Effector CD4-positive, alpha-beta T cell (primary cell): ENCODE measurements at places on chromosomes 1 and 21.

DNA sequence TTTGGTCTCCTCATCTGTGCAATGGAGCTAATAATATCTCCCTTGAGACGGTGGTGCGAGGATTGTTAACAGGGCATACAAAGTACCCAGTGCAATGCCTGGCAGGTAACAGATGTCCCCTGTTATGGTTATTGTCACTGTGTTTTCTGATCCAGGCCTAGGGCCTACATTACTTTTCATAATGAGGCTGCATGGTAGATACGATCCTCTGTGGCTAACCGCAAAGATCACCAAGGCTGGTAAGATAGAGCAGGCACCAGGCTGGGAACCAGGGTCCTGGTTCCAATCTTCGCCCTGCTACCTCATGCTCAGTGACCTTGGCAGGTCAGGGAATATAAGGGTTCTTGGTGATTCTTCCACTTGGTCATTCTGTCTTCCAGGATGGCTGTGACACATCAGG is 22.7 kb downstream of the KCNA2 start:
- DNase-seq = no peak

DNA sequence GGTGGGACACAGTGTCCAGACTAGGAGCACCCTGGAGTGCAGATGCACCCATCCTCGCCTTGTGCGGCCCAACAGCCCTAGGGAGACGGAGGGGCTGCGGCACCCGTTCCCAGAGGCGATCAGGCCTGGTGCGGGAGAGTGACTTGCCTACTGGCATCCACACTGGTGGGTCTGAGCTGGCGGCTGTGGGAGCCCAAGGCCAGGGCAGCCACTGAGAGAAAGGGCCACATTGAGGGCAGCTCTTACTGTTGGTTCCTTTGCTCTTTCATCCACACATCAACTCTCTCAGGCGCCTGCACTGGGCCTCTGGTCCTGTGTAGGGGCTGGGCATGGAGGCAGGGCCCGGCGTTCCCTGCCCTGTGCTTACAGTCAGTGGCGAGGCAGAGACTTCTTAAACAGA is 8.6 kb downstream of the PODN start:
- DNase-seq = no peak

DNA sequence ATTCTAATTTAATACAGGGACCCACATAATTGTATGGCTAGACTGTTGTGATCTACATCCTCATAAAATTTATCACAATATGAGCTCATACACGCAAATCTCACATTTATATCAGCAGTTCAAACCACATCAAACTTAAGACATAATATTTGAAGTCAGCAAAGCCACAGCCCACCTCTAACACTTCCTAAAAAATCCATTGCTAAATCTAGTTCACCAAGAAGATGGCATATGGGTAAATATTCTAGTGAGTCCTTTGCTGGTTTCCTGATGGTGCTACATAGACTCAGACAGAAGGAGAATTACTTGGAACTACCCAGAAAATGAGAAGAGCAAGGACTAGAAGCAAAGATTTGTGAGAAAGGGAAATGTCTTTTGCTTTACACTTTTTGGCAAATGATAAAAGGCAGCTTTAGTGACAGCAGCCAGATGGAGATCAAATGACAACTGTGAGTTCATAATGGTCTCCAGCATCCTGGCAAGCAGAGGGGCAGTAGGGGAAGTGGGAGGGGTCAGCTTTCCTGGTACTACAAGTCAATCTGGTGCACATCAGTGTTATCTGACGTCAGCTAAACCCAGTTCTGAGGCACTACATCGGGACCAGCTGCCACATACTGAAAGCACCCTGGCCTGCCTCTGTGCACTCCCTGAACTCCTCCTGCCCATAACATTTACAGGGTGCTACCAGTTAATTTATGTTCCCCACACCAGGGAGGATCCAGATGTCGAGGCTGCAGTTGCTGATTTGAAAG is 10.6 kb upstream of the GADD45A start:
- peak; percentile 28 for DNase-seq

DNA sequence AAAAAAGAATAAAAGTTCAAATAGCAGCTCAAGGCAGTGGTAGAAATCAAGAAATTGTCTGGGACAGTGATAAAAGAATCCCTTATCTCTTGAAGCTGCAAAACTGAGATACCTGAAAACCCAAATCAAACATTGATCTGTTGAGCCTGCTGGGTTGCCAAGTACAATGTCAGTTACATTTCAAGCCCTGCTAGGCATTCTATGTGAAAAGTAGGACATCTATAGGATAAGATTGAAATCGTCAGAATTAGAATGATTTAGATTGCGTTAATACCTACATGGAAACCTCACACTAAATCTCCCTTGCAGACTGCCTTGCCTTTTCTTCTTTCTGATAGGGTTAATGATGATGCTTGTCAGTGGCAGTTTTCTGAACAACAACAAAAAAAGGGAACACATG is 1684.4 kb upstream of the B3GALT2 start:
- no peak for DNase-seq

- no peak for DNase-seq
Observed at GRCh38 chr1:35201631-35202030, 8.7 kb upstream of the SFPQ start.

- DNase-seq = no peak
Observed at GRCh38 chr1:160548183-160548582, 25.1 kb upstream of the SLAMF6 start.

GRCh38 chr1:199550199-199551065 is 477.1 kb upstream of the NR5A2 start:
- DNase-seq = no peak

DNA sequence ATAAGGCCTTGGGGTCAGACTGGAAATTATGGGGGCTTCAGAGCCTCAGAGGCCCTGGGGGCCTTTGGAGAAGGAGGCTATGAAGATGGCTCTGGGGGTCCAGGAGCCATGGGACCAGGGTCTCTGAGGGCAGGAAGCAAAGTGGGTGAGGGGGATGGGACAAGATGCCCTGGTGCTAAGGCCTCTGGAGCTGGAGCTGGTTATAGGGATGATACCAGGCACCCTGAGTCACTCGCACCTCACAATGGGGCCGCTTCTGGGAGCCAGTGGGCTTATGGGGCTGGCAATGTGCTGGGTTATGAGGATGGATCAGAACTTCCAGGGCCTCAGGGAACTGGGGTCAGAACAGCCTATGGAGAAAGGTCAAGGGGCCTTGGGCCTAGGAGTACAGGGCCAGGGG is 17.6 kb downstream of the IGFN1 start:
- no peak for DNase-seq

GRCh38 chr1:41380195-41380594 is 19.0 kb downstream of the FOXO6 start:
- no peak for DNase-seq

DNA sequence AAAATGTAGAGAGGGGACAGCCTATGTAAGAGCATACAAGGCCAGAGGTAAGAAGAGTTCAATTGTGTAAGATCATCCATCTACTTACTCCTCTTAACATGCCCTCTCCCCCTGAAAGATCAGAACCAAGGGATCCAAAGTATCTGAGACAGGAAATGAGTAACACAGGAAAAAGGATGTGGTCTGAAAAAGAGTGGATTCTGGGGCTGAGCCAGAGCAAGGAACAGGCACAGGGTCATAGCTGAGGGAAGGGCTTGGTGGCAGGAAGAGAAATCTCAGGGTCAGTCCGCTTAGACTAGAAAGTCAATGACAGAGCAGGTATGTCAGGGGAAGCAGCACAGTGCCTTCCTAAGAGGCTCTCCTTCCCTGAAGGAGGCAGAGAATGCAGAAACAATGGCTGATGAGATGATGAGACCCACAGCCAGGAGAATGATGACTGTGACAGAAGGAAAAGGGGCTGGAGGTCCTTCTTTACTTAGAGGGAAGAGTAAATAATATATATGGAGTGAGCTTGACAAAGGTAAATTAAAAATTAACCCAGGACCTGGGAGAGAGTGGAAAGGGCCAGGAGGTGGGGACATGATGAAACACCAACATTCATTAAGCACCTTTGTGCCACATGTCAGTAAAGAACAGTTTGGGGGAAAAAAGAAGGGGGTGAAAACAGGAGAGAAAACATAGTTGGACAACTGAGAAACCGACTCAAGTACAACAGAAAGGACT is 26.2 kb upstream of the A3GALT2 start:
- no peak for DNase-seq

DNA sequence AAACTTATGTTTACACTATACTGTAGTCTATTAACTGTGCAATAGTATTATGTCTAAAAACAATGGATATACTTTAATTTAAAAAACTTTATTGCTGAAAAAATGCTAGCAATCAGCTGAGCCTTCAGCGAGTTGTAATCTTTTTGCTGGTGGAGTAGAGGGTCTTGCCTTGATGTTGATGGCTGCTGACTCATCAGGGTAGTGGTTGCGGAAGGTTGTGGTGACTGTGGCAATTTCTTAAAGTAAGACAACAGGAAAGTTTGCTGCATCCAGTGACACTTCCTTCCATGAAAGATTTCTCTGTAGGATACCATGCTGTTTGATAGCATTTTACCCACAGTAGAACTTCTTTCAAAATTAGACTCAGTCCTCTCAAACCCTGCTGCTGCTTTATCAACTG is 234.7 kb upstream of the CSF3R start:
- no peak for DNase-seq

- DNase-seq = no peak
Observed at GRCh38 chr1:174794861-174795260, 204.9 kb upstream of the CACYBP start.

- no peak for DNase-seq
Observed at GRCh38 chr1:217493290-217493689, 137.6 kb downstream of the GPATCH2 start.
